Psoas muscle (tissue), 8 donors: ENCODE measurements at places on chromosomes 5 and 9. TPM values are rescaled to one million over a fixed set of nuclear protein-coding genes. Genes with fewer than 3 reads are reported as not detected.

- DNase-seq: peak; percentile 63
Observed at GRCh38 chr5:154868702-154869101, 10.3 kb downstream of the CNOT8 start.

DNA sequence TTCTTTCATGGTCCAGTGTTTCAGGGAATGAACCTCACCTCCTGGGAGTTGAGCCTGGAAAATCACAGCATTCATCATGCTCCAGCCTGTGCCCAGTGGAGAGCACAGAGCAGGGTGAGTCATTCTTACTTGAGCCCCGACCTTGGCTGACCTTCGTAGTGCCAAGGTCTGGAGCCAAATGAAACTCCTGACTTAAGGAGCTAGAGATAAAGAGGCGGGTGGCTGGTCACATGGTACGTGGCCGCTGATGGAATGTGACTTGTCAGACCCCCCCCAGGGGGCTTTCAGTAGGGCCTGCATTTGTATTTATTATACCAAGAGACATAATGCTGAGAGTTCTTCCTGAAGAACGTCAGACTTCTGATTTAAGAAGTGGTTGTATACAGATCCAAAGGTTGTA lies 15.0 kb upstream of the PIP5K1B start:
- DNase-seq: no peak

- no peak for DNase-seq
Observed at GRCh38 chr9:89405826-89406225, 87.5 kb downstream of the SECISBP2 start.

GRCh38 chr9:109307380-109308240 lies 13.2 kb downstream of the EPB41L4B start:
- no peak for DNase-seq

GRCh38 chr5:140109759-140110645 lies 3.9 kb upstream of the PURA start:
- DNase-seq: no peak

GRCh38 chr5:88825584-88826315 lies 57.2 kb downstream of the MEF2C start:
- no peak for DNase-seq

- no peak for DNase-seq
Observed at GRCh38 chr5:73938280-73938937, 312.4 kb downstream of the ARHGEF28 start.

DNA sequence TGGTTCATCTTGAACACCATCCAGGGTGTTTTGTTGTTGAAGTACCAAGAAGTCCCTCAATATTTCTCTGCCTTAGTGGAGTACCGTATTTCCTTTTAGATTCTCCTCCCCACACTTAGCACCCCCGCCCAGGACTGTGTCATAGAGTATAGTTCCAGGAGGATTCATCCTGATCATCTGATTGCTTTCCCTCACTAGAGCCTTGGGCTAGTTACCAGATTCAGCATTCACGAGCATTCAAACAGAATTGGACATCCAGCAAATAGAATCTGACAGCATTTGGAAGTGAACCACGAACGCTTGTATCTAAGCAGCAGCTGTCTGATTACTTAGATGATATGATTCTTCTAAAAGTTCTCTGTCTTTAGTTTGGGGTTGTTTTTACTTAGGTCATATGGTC lies 248.1 kb upstream of the TAS2R1 start:
- no peak for DNase-seq

DNA sequence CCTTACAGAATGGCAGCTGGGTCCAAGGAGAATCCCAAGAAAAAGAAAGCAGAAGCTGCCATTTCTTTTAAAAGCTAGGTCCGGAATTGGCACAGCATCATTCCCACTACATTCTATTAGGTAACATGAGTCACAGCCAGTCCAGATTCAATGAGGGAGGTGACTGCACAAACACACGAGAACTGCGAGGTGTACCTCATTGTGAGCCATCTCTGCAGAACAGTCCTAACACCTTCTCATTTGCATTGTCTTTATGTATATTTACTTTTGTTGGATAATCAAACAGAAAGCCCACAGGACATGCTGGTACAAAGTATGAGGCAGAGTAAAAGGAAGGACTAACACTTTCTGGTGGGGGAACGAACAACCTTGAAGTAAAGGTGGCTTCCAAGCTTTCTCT lies 14.6 kb upstream of the HABP4 start:
- DNase-seq: no peak

GRCh38 chr9:120733190-120733589 lies 18.9 kb upstream of the MEGF9 start:
- DNase-seq: no peak

GRCh38 chr5:169218176-169218575 lies 82.8 kb downstream of the SLIT3 start:
- no peak for DNase-seq

GRCh38 chr9:24899463-24899862 lies 353.8 kb upstream of the IZUMO3 start:
- no peak for DNase-seq

ST6GALNAC4 gene
- total RNA-seq: 8.9 TPM

PCDHA10 gene
- total RNA-seq: not detected
